G401 (cell line): ENCODE measurements at places on chromosomes 12 and 14. TPM values are rescaled to one million over a fixed set of nuclear protein-coding genes. Genes with fewer than 3 reads are reported as not detected.

GRCh38 chr14:98341211-98341610, 930.8 kb downstream of the BCL11B start:
- DNase-seq, result no peak

Gene CLECL1
- total RNA-seq, result not detected in 2 replicates

DNA sequence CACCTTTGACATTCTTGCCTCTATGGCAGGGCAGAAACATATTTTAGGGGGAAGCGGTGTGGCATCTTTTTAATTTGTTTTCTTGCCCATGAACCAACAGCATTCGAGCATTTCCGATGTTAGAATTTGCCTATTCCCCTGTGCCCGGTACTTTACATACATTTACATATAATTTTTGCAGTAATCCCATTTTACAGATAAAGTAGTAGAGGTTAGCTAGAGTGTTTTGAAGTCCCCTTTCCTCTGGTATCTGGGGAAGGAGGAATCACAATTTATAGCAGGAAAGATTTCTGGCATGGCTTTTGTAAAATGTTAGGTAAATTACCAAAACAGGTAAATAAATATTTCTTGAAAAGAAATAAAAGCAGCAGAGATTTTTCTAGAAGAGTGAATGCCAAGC, 1.6 kb downstream of the BORCS5 start:
- DNase-seq, result no peak

- no peak for DNase-seq
These were observed 76.9 kb downstream of the PPHLN1 start for GRCh38 chr12:42402821-42403411.

Gene TAS2R9
- not detected in 2 replicates for total RNA-seq

DNA sequence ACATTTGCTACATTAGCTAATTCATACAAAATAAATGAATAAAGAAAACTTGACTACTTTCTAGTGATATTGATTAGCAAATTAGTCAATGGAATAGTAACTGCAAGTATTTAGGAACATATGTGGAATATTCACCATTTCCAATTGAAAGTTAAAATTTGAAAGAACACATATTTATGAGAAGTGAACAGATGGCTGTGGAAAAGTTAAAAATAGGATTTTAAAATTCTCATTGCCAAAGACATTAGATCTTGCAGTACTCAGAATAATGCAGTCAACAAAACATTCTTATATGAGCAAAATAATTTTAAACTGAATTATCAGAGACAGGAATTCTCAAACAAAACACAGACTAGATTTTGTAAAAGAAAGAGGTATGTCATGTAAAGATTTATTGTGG, 613.9 kb upstream of the NOVA1 start:
- no peak for DNase-seq
